ENCODE measurements at places on chromosomes 7 and 10. TPM values are rescaled to one million over a fixed set of nuclear protein-coding genes. Genes with fewer than 3 reads are reported as not detected.

FGF8 gene
- total RNA-seq = not detected

TMEM176B gene
- total RNA-seq = 7.5 TPM

CNPY1 gene
- total RNA-seq = not detected

CFAP58 gene
- 0.55 TPM for total RNA-seq

INMT gene
- 6.8 TPM for total RNA-seq

DNA sequence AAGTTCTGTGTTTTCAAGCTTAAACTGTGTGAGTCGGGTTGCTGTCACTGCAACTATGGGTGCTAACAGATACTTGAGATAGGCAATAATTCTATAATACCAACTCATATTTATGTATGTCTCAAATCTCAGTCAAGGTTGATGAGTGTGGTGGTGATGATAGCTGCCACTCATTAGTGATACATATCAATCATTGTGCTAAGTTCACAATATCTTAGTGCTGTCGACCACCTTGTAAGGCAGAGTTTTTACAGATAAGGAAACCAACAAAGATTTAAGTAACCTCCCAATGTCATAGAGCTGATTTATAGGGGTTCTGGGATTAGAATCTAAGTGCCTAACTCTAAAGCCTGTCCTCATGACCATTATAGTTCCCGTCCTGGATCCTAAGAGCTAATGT is 82.5 kb downstream of the ELAPOR2 start:
- no peak for DNase-seq

- no peak for DNase-seq
Measured at GRCh38 chr7:102292813-102293798, 6.4 kb downstream of the SH2B2 start.

- DNase-seq = peak; percentile 30
Measured at GRCh38 chr7:150405584-150406311, 26.6 kb downstream of the ZNF775 start.

GRCh38 chr10:69639291-69640195 is 9.5 kb downstream of the FAM241B start:
- DNase-seq = peak; percentile 92

DNA sequence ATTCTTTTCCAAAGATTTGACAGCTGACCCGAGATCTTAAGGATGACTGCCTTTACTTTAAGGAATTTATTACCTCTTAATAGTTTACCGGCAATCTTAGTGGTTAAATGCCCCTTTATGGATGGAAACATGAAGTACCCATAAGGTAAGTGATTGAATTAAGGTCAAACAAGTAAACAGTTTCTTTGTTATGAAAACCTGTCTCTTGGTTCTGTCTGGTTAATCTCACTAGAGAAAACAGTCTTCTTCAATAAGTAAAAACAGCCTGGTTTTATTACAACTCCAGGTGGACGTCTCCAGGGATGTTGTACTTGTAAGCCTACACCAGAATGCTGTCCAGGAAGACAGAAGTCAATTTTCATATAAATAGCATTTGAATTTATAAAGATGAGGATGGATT is 161.8 kb upstream of the MTPN start:
- DNase-seq = no peak

DNA sequence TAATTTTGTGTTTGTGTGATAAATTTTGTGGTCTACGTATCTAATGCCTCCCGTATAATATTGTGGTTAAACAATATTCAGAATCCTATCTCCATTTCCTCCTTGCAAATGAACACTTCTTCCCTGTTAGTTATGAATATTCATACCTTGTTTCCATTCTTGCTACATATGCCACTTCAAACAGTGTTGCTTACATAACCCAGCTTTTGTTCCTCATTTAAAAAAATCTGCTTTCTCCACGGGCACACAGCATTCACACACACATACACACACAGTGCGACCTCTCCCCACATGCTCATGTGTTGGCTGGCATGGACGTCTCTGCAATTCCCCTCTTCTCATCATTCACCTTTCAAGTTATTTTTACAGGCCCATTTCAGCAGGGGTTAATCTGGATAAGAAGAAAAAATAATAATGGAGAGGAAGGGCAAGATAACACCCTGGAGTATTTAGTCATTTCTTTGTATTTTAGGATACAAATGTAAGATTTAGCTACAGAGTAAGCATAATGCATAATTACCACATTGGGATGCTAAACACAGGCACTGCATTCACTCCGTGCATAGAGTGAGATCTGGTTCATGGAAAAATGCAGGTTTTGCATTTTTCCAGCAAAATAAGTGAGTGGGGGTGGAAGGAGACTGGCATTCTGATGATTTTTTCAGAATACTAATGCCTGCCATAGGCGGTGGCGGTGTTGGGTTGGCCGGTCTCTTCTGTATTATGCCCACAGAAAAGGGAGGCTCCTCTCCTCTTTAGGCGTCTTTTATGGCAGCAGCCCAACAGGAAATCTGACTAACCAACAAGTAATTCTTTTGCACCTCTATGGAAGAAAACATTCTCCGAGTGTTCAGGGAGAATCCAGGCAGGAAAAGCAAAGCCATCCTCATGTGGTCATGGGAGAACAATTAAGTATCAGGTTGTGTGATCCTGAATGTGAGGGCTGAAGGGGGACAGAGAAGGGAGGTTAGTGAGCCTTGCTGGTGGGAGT is 31.7 kb upstream of the ELMO1 start:
- no peak for DNase-seq

DNA sequence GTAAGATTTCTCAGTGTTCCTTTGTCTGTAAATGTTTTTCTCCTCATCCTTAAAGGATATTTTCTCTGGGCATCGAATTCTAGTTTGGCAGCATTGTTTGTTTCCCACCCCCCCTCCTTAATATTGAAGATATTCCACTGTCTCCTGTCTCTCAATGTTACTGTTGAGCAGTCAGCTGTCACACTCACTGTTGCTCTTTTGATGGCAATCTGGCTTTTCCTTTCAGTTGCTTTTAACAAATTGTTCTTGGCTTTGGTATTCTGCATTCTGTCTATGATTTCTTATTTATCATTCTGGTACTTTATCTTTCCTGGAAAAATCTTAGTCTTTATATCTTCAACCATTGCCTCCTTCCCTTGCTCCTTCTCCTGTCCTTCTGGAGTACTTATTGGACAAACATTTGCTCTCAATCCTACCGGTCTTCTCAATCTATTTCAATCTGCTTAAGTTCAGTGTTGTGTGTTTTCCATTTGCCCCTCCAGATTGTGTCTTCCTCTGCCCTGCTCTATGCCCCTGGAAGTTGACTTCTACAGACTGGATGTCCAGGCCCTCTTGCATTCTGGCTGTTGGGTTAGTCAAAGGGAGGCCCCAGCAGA is 9.3 kb upstream of the GTPBP4 start:
- DNase-seq = no peak

- DNase-seq = no peak
Measured at GRCh38 chr7:81761821-81762220, 8.0 kb downstream of the HGF start.

GRCh38 chr10:133260895-133261725 is 15.6 kb downstream of the ADAM8 start:
- DNase-seq = peak; percentile 92

DNA sequence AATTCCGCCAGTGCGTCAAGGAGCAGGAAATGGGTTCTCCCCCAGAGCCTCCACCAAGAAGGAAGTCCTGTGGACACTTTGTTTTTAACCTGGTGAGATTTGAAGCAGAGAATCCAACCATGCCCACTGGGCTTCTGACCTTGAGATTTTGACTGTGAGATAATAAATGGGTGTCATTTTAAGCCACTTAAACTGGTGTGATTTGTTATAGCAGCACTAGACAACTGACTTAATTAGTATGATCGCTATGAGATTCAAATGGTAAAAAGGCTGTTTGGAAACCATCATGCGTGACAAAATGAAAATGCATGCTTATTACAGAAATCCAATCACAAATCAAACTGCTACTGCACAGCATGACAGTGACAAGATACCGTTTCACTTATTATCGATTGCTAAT is 98.0 kb downstream of the ADAM12 start:
- no peak for DNase-seq

GRCh38 chr7:32158076-32158475 is 87.9 kb upstream of the PDE1C start:
- DNase-seq = no peak

Data from lower leg skin (tissue), 4 donors.